A549 treated with AZD2906 at 1 μM for 4 hours (cell line): ENCODE measurements at places on chromosomes 1 and 21. TPM values are rescaled to one million over a fixed set of nuclear protein-coding genes. Genes with fewer than 3 reads are reported as not detected.

Gene MYOG
- total RNA-seq, result not detected in 5 replicates

Gene RNF186
- not detected in 5 replicates for total RNA-seq

Gene OR2W3
- total RNA-seq, result not detected in 5 replicates

Gene OR2T5
- not detected in 5 replicates for total RNA-seq

Gene DCDC2B
- total RNA-seq, result not detected in 5 replicates

Gene UQCRH
- 383 to 522 TPM (median 404 TPM) in 5 replicates for total RNA-seq

Gene PIGP
- 14.5 to 15.8 TPM (median 15.3 TPM) in 5 replicates for total RNA-seq

Gene PRR9
- 0.05 TPM in 1 of 5 replicates, not detected in the others for total RNA-seq

Gene TFF2
- total RNA-seq, result not detected in 5 replicates

Gene BLACAT1
- total RNA-seq, result 0.03 TPM in 1 of 5 replicates, not detected in the others

Gene PTPN22
- 0.04 TPM in 1 of 5 replicates, not detected in the others for total RNA-seq

Gene OR2M2
- not detected in 5 replicates for total RNA-seq

Gene LCE2B
- total RNA-seq, result not detected in 5 replicates

Gene PROX1
- 0.01 to 0.32 TPM (median 0.06 TPM) in 5 replicates for total RNA-seq

Gene FGR
- total RNA-seq, result 0.03 to 0.08 TPM (median 0.06 TPM) in 4 of 5 replicates, not detected in the other

Gene STUM
- not detected in 5 replicates for total RNA-seq

Gene KCNA10
- not detected in 5 replicates for total RNA-seq

Gene UBIAD1
- total RNA-seq, result 16.4 to 20.3 TPM (median 16.8 TPM) in 5 replicates

Gene FAM151A
- 0.26 to 0.41 TPM (median 0.31 TPM) in 5 replicates for total RNA-seq

Gene CCDC190
- not detected in 5 replicates for total RNA-seq

Gene GJA9
- total RNA-seq, result 0.03 TPM in 1 of 5 replicates, not detected in the others

Gene CFAP57
- 0.20 to 0.53 TPM (median 0.38 TPM) in 5 replicates for total RNA-seq

Gene GCSAML
- not detected in 5 replicates for total RNA-seq

Gene OR2AK2
- not detected in 5 replicates for total RNA-seq

Gene PLA2G2D
- 0.02 TPM in 1 of 5 replicates, not detected in the others for total RNA-seq

Gene LCE2A
- not detected in 5 replicates for total RNA-seq

Gene SPRR5
- not detected in 5 replicates for total RNA-seq

Gene PTCH2
- total RNA-seq, result 0.11 to 0.30 TPM (median 0.23 TPM) in 5 replicates

Gene NHLH1
- 0.32 to 0.71 TPM (median 0.40 TPM) in 5 replicates for total RNA-seq

Gene AADACL4
- not detected in 5 replicates for total RNA-seq

Gene S100A9
- 0.45 to 0.90 TPM (median 0.59 TPM) in 5 replicates for total RNA-seq

Gene PYHIN1
- not detected in 5 replicates for total RNA-seq

Gene ZMYND12
- 0.14 to 0.63 TPM (median 0.34 TPM) in 5 replicates for total RNA-seq

Gene LRRC7
- not detected in 5 replicates for total RNA-seq

Gene HAO2
- not detected in 5 replicates for total RNA-seq

Gene TNFSF18
- total RNA-seq, result not detected in 5 replicates

Gene ITLN2
- total RNA-seq, result 0.64 to 0.98 TPM (median 0.83 TPM) in 5 replicates

Gene NBL1
- total RNA-seq, result 35.1 to 68.8 TPM (median 58.1 TPM) in 5 replicates

Gene DISC1
- 0.10 to 0.31 TPM (median 0.22 TPM) in 5 replicates for total RNA-seq

Gene IFNLR1
- 0.79 to 1.1 TPM (median 0.91 TPM) in 5 replicates for total RNA-seq

Gene RGS4
- total RNA-seq, result 0.10 TPM in 1 of 5 replicates, not detected in the others

Gene CFHR2
- total RNA-seq, result not detected in 5 replicates

Gene AMY2B
- 0.39 to 0.64 TPM (median 0.47 TPM) in 5 replicates for total RNA-seq
